CD4-positive, alpha-beta T cell treated with Interleukin-2 at 100 ng/mL for 4 hours (primary cell): ENCODE measurements at places on chromosomes 5 and 9.
A peak's percentile ranks its signal among the peaks of the same experiment; 100 is the strongest.

GRCh38 chr9:35538361-35539234 is 48.7 kb downstream of the RUSC2 start:
- no peak for DNase-seq

- DNase-seq: no peak
These were observed 10.2 kb upstream of the SLC25A51 start for GRCh38 chr9:37914154-37914551.

GRCh38 chr5:143968071-143968878 is 156.3 kb downstream of the HMHB1 start:
- peak; percentile 26 for DNase-seq

GRCh38 chr5:134590992-134591659 is 41.5 kb downstream of the SAR1B start:
- no peak for DNase-seq

GRCh38 chr9:14247577-14247976 is 66.4 kb downstream of the NFIB start:
- no peak for DNase-seq

DNA sequence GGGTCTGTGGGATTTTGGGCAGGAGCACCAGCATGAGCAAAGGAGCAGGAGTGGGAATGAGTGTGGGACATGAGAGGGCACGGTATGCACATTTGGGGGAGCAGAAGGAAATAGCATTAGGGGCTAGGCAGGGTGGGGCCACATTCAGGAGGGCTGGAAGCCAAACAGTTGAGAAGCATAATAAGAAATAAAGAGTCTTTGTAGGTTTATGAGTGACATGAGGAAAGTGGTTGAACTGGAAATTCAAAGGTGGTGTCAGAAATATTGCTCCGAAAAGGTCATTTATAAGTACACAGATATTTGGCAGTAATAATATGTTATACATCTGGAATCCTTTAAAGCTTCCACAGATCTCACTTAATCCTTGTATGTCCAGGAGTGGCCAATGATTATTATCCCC is 26.4 kb downstream of the ARHGEF28 start:
- DNase-seq: no peak

- no peak for DNase-seq
These were observed 163.9 kb upstream of the DMRT1 start for GRCh38 chr9:677461-678097.

DNA sequence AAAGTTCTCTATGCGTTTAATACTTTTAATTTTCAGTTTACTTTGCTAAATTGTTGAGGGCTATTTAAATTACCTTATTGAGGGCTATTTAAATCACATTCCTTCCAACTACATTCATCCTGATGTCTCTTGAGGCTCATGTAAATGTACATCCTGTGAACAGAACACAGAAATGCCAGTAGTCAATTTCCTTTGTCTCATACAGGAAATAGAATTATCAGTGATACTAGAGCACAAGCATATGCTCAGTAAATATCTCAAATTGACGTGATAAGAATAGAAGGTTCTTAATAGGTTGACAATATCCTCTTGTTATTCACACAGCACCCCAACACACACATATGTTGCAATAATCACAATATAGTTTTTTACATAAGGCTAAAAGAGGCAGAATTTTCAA is 449.0 kb downstream of the CYLC2 start:
- DNase-seq: no peak

GRCh38 chr9:135976944-135977343 is 15.8 kb upstream of the UBAC1 start:
- DNase-seq: no peak

DNA sequence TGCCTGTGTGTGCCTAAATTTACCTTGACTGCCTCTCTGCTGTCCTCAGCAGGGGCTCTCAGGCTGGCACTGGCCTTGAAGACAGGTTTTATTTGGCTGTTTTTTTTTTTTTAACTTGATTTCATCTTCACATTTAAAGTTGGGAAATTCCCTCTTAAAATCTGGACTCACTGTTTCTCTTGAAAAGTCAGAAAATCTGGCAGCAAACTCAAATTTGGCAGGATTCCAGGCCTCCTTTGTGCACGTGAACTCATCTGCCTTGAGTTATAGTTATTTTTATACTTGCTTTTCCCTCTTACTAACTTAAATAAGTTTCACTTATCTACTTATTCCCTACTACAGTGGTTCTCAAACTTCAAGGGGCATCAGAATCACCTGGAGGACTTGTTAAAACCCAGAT is 118.4 kb upstream of the MAP3K1 start:
- DNase-seq: peak; percentile 61
